ENCODE measurements at places on chromosomes 3 and 15. TPM values are rescaled to one million over a fixed set of nuclear protein-coding genes. Genes with fewer than 3 reads are reported as not detected.

GRCh38 chr3:145422556-145422955 lies 738.4 kb downstream of the PLOD2 start:
- H3K4me3 ChIP-seq = no peak overlapping the region
- H3K27me3 ChIP-seq = no peaks in the 10 kb centered on the region
- H3K4me1 ChIP-seq = no peaks in the 10 kb centered on the region
- no peaks in the 10 kb centered on the region for H3K36me3 ChIP-seq

DNA sequence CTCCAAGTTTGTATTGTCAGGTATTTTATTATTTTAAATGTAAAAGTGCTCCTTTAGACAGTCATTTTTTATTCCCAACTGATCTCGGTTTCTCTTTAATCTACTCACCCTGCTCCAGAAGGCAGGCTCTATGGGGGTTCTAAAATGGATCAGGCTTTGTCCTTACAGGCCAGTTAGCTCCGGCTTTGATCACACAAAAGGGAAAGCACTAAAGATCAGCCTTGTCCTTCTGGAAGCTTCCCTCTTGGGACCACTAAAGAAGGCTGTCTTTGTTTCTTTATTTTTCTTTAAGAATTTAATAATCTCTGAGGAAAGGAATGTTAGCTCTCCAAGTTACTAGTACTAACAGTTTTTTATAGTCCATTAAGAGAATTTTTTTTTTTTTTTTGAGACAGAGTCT lies 560.5 kb upstream of the ZNF717 start:
- no peaks in the 10 kb centered on the region for H3K36me3 ChIP-seq
- no peaks in the 10 kb centered on the region for H3K4me1 ChIP-seq
- H3K27ac ChIP-seq = no peak overlapping the region

DNA sequence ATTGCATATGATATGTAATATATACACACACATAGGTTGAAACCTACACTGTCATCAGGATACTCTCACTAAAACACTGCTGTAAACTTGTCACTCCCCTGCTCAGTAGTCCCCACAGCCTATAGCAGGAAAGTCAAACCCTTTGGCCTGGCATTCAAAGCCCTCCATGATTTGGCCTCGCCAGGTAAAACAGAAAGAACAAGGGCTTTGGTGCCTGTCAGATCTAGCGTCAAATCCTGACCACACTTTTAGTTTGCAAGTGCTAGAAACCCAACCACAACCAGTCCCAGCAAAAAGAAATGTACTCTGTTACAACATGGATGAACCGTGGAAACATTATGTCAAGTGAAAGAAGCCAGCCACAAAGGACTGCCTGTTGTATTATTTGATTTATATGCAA lies 11.4 kb downstream of the CRABP1 start:
- no peak for DNase-seq
- no peak overlapping the region for H3K27ac ChIP-seq
- H3K4me3 ChIP-seq = no peak overlapping the region
- H3K36me3 ChIP-seq = no peaks in the 10 kb centered on the region

DNA sequence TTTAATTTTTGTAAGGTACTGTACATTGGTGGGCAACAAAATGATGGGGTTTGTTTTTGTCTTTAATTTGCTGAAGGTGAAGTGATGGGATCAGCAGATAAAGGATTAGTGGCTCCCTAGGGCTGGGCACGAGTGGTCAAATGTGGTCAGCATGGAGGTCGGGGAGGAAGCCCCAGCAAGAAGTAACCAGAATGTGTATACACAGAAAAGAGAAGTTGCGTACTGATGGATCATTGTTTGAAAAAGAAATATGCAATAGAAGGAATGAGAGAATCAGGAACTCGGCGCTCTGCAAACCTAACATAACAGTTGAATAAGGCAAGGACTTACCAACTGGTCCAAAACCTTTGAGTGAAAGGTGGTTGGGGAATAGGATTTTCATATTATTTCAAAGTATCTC lies 1.5 kb downstream of the TMOD2 start:
- no peak for DNase-seq
- H3K4me1 ChIP-seq = peaks cover 6% of the 10 kb centered on the region
- H3K27ac ChIP-seq = no peak overlapping the region
- no peaks in the 10 kb centered on the region for H3K27me3 ChIP-seq
- H3K4me3 ChIP-seq = no peak overlapping the region

ZIC1 gene
- not detected for polyA plus RNA-seq

DNA sequence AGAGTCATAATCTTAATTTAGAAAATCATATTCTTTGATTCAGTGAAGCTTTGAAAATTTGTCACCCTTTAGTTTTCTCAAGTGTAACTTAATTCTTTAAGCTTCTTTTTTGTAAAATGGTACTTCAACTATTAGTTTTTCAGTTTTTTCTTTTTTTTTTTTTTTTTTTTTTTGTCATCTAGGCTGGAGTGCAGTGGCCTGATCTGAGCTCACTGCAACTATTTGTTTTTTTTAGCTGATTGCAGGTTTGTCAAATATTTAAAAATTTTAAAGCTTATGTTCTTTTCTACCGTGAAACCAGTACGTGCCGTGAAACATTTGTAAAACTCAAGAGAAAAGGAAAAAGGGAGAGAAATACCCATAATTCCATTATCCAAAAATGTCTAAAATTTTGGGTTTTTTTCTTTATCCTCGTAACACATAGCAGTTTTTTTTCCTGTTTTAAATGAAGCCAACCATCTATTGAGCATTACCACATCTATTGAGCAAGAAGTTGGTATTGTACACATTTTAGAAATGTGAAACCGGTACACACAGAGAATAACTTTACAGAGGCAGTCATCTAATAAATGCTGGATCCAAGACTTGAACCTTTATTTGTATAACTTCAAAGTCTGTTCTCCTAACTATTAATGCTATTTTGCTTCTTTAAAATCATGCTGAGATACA lies 25.7 kb downstream of the ECT2 start:
- no peaks in the 10 kb centered on the region for H3K27me3 ChIP-seq
- DNase-seq = no peak
- H3K4me3 ChIP-seq = no peak overlapping the region
- H3K36me3 ChIP-seq = no peaks in the 10 kb centered on the region
- H3K27ac ChIP-seq = no peak overlapping the region
- no peaks in the 10 kb centered on the region for H3K4me1 ChIP-seq

GRCh38 chr15:85793641-85794597 lies 806 bp downstream of the KLHL25 start:
- peak overlapping the region; percentile 84 for H3K27ac ChIP-seq
- H3K36me3 ChIP-seq = no peaks in the 10 kb centered on the region
- DNase-seq = peak; percentile 40

GRCh38 chr3:76615719-76616118 lies 424.2 kb upstream of the ROBO2 start:
- no peaks in the 10 kb centered on the region for H3K36me3 ChIP-seq
- DNase-seq = no peak

Measured in pancreas (tissue), 10 donors.